IMR-90 (cell line): ENCODE measurements at places on chromosomes 5 and 9. TPM values are rescaled to one million over a fixed set of nuclear protein-coding genes. Genes with fewer than 3 reads are reported as not detected.

DNA sequence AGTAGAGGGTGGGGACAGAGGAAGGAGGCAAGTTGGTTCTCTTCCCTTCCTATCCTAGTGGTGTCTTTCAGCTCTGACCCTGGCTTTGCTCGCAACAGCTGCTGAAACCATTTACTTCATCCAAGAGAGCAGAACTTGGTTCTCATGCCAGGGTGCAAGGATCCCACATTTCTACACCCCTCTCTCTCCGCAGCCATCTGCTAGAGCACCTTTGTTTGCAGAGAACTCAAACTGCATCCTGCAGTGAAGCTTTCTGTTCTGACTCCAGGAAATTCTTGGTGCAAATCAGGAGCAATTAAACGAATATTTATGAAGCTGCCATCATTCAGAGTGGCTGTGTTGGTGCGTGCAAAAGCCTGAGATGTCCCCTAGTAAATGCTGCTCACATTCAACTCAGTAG is 31.9 kb downstream of the NEUROG1 start:
- no peaks in the 10 kb centered on the region for H3K4me1 ChIP-seq
- H3K4me3 ChIP-seq, result no peak overlapping the region
- peaks cover 52% of the 10 kb centered on the region for H3K27me3 ChIP-seq
- no peaks in the 10 kb centered on the region for H3K36me3 ChIP-seq

DNA sequence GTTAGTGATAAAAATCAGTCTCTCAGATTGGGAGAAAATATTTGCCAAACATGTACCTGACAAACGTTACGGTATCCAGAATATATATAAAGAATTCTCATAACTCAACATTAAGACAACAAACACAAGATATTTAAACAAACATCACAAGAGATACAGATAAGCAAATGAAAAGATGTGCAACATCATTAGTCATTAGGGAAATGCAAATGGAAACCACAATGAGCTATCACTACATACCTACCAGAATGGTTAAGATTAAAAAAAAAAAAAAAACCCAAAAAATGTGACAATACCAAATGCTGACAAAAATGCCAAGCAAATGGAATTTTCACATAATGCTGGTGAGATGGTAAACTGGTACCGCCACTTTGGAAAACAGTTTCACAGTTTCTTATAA is 15.4 kb downstream of the CERT1 start:
- H3K27ac ChIP-seq, result no peak overlapping the region
- no peaks in the 10 kb centered on the region for H3K4me1 ChIP-seq
- no peak for DNase-seq
- H3K4me3 ChIP-seq, result no peak overlapping the region
- H3K27me3 ChIP-seq, result no peaks in the 10 kb centered on the region

DNA sequence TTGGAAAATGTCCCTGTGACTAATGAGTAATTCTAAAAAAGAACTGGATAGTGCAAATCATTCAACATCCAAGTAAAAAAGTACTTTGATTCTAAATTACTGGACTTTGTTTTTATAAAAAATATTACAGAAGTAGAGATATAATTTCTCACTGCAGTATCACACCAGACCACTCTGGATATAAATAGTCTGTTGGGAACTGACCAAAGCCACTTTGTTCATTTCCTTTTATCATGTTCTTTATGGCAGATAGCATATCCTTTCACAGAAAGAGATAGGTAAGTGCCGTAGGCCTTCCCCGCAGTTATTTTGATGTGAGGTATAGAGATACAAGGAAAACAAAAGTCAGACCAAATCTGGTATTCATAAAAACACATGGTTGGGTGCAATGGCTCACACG is 827.4 kb upstream of the GRAMD2B start:
- no peaks in the 10 kb centered on the region for H3K27me3 ChIP-seq
- no peak overlapping the region for H3K4me3 ChIP-seq
- H3K4me1 ChIP-seq, result no peaks in the 10 kb centered on the region; the same call in 1 of the 2 replicates

DNA sequence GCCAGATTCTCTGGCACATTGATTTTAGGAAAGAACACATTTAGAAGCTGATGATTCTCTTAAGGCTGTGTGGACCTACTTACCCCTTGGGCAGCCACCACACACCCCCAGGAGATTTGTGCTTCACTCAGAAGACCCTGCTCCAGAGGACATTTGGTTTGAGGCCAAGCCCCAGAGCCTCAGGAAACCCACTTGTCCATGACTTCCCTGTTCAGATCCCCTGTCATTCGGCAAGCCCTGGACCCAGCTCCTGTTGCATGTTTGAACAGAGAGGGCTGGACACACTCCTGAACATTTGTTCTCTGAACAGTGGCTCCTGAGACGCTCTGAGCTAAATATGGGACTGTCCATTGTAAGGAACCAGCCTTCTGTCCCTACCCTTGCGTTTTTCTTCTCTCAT is 82.1 kb downstream of the AMBP start:
- DNase-seq, result no peak
- H3K27me3 ChIP-seq, result no peaks in the 10 kb centered on the region
- peaks cover 5% of the 10 kb centered on the region; the same call in 1 of the 2 replicates for H3K4me1 ChIP-seq
- H3K27ac ChIP-seq, result no peak overlapping the region
- peaks cover 22% of the 10 kb centered on the region; the same call in 1 of the 2 replicates for H3K36me3 ChIP-seq

DNA sequence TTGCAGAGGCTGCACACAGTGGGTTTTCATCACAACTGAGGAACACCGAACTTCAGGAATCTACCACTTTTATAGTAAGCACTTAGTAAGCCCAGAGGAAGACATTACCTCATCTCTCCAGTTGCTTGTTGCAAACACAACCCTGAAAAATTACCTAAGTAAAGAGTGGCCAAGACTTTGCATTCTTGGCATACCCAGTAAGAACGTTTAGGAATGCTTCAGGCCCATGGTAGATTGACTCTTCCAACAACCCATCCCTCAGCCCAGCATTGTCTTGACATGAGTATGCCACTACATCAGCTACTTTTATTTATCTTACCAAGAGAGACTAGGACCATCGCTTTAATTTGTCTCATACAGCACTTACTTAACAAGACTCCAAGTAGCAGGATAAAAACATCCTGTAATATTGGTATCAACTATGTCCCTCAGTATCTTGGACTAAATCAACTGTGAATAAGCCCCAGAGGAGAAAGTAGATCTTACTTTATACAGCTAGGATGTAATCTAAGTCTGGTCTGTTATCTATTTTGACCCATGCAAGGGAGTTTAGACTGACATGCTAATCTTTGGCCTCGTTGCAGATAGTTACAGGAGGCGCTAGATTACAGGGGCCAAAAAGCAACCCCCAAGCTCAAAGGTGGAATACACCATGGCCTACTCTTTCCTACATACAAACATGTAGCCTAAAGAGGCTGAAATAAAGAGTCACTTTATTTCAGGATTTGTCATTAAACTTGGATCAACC is 114.9 kb downstream of the INVS start:
- H3K27me3 ChIP-seq, result no peaks in the 10 kb centered on the region
- peaks cover 3% of the 10 kb centered on the region; the same call in 1 of the 2 replicates for H3K4me1 ChIP-seq
- 0 out of 2 replicates have a peak overlapping the region, but pooled peaks have one; percentile 26 for H3K27ac ChIP-seq
- peaks cover 1% of the 10 kb centered on the region; the same call in 1 of the 2 replicates for H3K36me3 ChIP-seq

DNA sequence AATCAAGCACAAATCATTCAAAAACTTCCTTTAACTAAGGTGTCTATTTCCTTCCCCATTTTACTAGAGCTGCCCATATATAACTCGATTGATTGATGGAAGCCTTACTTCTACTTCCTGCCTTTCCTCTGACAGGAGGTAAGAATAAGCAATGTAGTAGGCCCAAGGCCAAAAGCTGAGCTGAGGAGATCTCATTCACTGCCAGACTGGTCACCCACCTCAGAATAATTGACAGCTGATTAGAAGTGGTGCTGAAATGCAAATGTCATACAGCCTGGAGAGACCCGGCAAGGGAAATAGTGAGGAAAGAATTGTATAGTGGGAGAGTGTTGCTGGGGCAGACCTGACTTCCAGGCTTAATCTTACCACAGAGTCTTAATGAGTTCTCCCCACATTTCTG is 239.9 kb downstream of the SAXO1 start:
- H3K27ac ChIP-seq, result no peak overlapping the region
- H3K4me1 ChIP-seq, result no peaks in the 10 kb centered on the region; the same call in 1 of the 2 replicates

DNA sequence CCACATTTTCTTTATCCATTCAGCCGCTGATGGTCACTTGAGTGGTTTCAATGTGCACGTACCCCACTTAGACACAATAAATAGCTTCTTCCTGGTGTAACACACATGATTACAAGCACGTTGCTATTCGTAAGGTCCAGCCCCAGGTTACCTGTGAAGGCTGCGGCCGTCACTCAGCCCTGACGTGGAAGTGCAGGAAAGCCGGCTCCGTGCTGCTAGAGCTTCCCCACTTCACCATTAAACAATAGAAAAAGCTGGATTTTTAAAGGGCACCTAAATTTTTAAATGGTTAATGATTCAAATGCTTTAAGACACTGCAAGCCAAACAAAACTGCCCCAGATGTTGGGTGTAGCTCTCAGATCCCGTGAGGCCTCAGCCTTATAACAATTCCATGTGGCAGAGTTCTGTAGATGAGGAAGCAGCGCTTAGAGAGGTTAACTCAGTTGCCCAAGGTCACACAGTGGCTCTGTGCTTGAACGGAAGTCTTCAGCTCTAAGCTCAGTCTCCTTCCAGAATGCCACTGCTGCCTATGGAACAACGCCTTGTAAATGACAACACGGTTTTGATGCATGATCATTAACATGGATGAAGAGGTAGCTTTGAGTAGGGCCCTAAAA is 125.7 kb downstream of the COL23A1 start:
- no peaks in the 10 kb centered on the region for H3K27me3 ChIP-seq
- H3K36me3 ChIP-seq, result no peaks in the 10 kb centered on the region
- H3K27ac ChIP-seq, result no peak overlapping the region
- H3K4me1 ChIP-seq, result peaks cover 3% of the 10 kb centered on the region; the same call in 1 of the 2 replicates
- DNase-seq, result no peak

- DNase-seq, result peak; percentile 25
- H3K27ac ChIP-seq, result no peak overlapping the region
- no peak overlapping the region for H3K4me3 ChIP-seq
- peaks cover 11% of the 10 kb centered on the region for H3K4me1 ChIP-seq
- H3K27me3 ChIP-seq, result no peaks in the 10 kb centered on the region
Observed at GRCh38 chr9:36194326-36195000, 3.7 kb downstream of the CLTA start.

DNA sequence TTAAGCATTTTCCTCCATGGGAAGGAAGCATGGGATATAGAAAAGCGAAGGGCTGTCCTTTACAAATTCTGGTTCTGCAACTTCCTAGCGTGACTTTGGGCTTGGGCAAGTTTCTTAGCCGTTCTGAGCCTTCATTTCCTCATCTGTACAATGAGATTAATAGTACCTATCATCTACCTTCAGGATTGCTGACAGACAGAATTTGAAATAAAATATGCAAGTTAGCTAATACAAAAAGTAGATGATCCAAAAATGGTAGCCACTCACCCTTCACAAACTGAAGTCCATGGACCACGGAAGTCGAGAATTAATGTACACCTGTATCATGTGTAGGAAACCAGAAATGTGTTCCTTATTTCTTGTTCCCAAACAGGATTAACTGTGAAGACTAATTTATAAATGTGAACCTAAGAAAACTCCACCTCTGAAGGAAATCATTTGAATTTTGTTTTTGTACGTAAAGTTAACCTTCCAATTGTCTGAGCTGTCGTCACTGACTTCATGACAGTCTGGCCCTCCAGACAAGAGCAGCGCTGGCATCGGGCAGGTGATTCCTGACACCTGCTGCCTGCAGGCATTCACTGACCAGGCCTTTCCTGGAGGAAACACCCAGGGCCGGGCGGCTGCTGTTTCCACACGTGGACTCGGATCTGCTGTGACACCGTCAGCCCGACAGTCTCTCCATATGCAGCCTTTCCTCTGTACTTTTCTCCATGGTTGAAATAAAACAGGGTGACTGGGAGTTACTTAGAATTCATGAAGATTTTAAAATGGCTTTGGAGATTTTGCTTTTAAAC is 63.4 kb downstream of the PSMB7 start:
- DNase-seq, result no peak
- no peak overlapping the region for H3K4me3 ChIP-seq
- H3K27me3 ChIP-seq, result no peaks in the 10 kb centered on the region
- H3K36me3 ChIP-seq, result peaks cover 91% of the 10 kb centered on the region

DNA sequence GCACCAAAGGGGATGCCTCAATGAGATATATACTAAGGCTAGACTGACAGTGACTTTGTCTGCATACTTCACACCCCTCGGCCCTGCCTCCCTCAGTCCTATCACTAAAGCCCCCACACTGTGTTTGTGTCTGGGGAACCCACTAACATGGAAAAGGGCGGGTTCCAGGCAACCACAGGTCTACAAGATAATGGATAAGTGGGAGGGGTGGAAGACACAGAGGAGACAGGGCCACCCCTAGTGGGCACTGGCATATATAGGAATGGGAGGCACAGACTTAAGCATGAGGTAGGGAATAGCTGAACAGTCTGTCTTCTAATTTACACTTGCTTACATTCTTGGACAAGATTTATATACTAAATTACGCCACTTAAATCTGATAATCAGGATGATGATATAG is 74.0 kb downstream of the SLIT3 start:
- no peak overlapping the region for H3K27ac ChIP-seq
- H3K4me1 ChIP-seq, result no peaks in the 10 kb centered on the region
- no peaks in the 10 kb centered on the region for H3K36me3 ChIP-seq

- H3K36me3 ChIP-seq, result no peaks in the 10 kb centered on the region
- H3K27me3 ChIP-seq, result peaks cover 61% of the 10 kb centered on the region
- H3K27ac ChIP-seq, result no peak overlapping the region
- DNase-seq, result no peak
- H3K4me3 ChIP-seq, result no peak overlapping the region
Observed at GRCh38 chr5:518721-519120, 5.5 kb downstream of the SLC9A3 start.

Gene INSYN2B
- total RNA-seq, result 33.5 and 43.6 TPM in 2 replicates

- H3K27me3 ChIP-seq, result no peaks in the 10 kb centered on the region
- no peak for DNase-seq
- no peaks in the 10 kb centered on the region; the same call in none of the 2 replicates for H3K36me3 ChIP-seq
- no peak overlapping the region for H3K4me3 ChIP-seq
Observed at GRCh38 chr9:89172398-89172797, 6.2 kb downstream of the SHC3 start.

Gene TMEM8B
- 0.56 and 0.72 TPM in 2 replicates for total RNA-seq

GRCh38 chr5:50415912-50416311 is 25.2 kb downstream of the EMB start:
- no peaks in the 10 kb centered on the region for H3K36me3 ChIP-seq
- no peak overlapping the region for H3K4me3 ChIP-seq
- H3K27ac ChIP-seq, result no peak overlapping the region
- H3K27me3 ChIP-seq, result no peaks in the 10 kb centered on the region
- H3K4me1 ChIP-seq, result no peaks in the 10 kb centered on the region
- no peak for DNase-seq

Gene FAM170A
- not detected in 2 replicates for total RNA-seq

DNA sequence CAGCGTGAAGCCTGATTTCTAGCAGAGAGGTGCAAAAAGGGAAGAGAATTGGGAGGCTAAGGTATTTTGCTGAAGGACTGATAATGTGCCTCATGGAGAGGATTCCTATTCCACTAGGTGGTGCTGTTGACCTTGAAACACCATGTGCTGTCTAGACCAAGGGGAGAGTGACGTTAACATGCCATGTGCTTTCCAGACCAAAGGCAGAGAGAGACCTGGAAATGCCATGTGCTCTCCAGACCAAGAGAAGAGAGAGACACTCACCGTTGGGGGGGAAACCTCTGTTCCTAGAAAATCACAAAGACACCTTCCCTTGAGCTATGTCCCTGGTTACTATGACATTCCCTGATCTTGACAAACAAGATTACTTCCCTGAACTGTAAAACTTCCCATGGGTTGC is 286.0 kb upstream of the TUSC1 start:
- H3K27ac ChIP-seq, result no peak overlapping the region
- no peaks in the 10 kb centered on the region for H3K4me1 ChIP-seq
- no peak overlapping the region for H3K4me3 ChIP-seq
- peak; percentile 82 for DNase-seq

Gene PDE6A
- not detected in 2 replicates for total RNA-seq

Gene EGFLAM
- total RNA-seq, result 1.1 TPM in 2 replicates

Gene ATP10B
- total RNA-seq, result not detected in 2 replicates
